Stimulated activated CD4-positive, alpha-beta T cell treated with anti-CD3 and anti-CD28 coated beads, Interleukin-1b, Interleukin-23, amount 100 ng/mL, for 48 hours (primary cell): ENCODE measurements at places on chromosomes 11 and 22.

DNA sequence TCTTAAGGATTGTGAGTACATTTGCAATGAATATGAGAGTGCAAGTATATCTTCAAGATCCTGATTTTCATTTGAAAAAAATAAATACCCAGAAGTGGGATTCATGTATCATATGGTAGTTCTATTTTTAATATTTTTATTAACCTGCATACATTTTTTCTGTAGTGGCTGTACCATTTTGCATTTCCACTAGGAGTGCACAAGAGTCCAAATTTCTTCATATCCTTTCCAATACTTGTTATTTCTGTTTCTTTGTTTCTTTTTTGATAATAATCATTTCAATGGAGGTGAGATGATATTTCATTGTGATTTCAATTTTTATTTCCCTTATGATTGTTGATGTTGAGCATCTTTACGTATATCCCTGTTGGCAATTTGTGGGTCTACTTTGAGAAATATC lies 759.8 kb upstream of the CNTN5 start:
- no peak for DNase-seq

- no peak for DNase-seq
Measured at GRCh38 chr11:12731841-12732336, 57.7 kb downstream of the TEAD1 start.

DNA sequence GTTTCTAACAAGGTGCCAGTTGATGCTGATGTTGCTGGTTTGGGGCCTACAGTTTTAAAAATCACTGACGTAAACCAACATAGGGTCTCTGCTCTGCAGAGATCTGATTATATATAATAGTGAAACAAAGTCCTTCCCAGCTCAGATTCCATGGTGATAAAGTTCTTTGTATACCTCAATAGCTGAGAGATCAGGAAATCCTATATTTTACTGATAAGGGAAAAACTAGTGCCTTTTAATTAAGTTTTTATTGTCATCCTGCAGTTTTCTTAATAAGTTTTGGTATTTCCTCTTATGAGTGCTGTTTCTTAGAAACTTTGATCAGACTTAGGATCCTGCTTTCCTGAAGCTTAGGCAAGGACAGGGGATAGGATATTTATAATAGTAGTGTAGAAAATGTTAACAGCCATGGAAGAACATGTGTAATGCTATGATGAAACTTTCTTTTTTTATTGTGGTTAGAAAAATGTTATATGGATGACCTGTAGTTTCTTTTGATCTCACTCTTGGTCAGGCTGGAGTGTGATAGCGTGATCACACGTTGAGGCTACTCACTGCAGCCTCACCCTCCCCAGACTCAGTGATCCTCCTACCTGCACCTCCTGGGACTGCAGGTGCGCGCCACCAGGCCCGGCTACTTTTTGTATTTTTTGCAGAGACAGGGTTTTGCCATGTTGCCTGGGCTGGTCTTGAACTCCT lies 14.1 kb downstream of the CAPRIN1 start:
- DNase-seq: peak; percentile 47

DNA sequence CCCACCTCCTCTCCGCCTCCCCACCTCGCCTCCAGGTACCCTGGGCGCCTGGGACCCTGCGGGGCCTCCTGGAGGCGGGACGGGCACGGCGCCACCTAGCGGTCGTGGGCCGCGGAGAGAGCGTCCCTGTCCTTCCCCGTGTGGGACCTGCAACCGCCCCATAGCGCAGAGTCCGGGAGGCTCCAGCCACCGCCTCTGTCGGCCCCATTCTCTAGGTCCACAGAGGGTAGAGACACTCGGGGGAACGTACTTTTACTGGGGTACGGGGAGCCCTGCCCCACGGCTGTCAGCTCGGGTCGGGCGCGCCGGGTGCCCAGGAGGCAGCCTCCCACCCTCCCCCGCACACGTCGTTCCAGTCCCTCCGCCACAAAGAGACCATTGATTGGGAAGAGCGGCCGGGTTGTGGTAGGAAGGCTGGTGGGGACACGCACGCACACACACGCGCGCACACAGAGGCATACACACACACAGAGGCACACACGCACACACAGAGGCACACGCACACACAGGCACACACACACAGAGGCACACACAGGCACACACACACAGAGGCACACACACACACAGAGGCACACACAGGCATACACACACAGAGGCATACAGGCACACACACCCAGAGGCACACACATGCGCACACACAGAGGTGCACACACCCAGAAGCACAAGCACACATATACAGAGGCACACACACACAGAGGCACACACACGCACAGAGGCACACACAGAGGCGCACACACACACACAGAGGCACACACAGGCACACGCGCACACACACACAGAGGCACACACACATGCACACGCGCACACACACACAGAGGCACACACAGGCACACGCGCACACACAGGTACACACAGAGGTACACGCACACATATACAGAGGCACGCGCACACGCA lies 12.6 kb upstream of the NECTIN1 start:
- DNase-seq: peak; percentile 55

GRCh38 chr11:72234920-72235319 lies 9.1 kb downstream of the PHOX2A start:
- no peak for DNase-seq

DNA sequence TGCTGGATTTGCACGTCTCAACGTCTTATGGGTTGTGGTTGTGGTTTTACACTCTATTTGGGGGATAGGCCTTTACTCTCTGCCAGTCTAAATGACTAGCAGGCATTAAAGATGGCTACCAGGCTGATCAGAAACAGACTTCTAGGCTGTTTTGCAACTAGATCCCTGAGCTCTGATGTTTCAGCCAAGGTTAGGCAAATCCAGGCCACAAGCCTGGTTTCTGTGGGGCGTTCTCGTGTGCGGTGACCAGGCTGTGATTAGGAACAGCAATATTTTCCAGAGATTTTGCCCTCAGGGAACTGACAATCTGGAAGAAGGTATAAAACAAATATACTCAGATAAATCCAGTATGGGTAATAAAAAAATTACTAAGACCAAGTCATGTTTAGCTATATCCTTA lies 502.4 kb downstream of the INSC start:
- no peak for DNase-seq

DNA sequence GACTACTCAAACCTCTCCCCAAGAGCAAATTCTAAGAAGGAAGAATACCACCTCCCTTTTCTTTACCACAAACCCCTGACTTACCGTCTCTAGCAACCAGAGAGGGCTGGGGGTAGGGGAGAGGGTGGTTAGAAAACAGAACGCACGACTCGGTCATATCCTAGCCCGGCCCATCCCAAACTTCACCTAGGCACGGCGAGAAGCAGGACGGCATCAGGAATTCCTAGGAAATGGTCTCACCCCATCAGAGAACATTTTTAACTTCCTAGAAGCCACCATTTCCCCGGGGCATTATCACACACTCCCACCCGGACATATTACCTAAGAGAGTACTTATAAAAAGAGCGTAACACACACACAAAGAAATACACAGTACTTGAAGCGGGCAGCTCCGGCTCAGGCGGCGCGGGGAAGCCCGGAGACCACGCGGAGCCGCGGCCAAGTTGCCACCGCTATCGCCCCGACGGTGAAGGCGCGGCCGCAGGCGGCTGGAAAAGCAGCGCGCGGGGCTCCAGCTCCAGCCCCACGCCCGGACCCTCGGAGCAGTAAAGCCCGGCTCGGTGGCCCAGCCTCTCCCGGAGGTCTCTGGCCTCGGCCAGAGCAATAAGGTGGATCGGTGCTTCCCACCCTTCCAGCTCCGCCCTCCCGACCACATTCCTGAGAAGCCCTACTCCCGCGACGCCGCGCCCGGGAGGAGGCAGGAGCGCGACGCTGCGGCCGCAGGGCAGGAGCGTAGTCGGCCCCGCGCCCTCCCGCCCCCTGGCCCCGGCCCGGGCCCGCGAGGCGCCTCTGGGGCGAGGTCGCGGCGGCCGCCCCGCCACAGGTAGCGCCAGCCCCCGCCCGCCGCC lies 878 bp downstream of the RRAS2 start:
- DNase-seq: peak; percentile 13

DNA sequence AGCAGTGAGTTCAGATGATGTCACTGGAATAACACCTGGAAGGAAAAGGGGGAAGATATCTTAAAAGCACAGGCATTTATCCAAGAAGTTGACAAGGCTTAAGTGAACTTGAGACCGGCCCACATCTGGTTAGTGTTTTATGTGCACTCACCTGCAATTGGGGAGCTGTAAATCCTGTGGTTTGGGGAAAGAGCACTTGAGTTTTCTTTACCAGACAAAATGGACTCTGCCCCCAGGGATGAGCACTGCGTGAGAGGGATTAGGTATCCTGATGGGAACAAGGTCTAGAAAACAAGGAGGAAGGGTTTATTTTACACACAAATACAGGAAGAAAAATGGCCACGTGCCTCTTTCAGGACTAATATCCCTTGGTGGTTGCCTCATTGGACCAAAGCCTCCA lies 15.2 kb downstream of the E2F8 start:
- DNase-seq: no peak

- no peak for DNase-seq
Measured at GRCh38 chr11:10920205-10920604, 62.4 kb upstream of the ZBED5 start.

DNA sequence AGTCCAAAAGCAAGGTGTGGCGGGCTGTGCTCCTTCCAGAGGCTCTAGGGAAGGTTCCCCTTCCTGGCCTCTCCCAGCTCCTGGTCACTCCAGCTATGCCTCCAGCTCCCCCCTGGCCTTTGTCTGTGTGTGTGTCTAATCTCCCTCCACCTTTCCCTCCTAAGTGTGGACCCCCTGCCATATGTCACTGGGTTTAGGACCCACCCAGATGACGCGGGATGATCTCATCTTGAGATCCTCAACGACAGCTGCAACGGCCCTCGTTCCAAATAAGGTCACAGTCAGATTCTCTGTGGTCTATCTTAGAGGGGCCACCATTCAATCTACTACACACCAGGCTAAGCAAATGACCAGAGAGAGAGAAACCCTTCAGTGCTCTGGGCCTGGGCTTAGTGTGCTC lies 107.9 kb downstream of the ARHGAP8 start:
- no peak for DNase-seq

DNA sequence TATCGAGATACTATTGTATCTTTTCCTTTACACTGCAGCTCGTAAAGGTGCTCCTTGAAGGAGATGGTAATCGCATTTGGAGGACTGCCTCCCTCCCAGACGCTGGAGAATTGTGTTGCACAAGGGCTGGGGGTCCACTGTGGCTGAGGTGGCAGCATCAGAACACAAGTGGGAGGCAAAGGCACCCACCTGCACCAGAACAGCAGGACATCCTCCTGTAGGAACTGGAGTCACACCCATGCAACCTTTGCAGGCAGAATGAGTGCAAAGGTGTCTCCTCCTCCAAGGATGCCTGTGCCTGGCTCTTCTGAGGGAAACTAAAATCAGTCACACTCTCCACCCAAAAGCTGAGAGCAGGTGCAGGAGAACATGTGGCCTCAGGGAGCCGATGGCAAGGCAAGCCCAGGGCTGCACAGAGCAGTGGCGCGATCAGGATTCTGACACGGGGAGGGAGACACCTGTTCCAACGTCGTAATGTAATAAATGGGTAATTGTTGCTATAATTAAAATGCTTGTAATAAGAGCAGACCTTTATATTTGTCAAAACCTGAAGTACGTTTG lies 1501.4 kb downstream of the TBC1D22A start:
- DNase-seq: no peak

DNA sequence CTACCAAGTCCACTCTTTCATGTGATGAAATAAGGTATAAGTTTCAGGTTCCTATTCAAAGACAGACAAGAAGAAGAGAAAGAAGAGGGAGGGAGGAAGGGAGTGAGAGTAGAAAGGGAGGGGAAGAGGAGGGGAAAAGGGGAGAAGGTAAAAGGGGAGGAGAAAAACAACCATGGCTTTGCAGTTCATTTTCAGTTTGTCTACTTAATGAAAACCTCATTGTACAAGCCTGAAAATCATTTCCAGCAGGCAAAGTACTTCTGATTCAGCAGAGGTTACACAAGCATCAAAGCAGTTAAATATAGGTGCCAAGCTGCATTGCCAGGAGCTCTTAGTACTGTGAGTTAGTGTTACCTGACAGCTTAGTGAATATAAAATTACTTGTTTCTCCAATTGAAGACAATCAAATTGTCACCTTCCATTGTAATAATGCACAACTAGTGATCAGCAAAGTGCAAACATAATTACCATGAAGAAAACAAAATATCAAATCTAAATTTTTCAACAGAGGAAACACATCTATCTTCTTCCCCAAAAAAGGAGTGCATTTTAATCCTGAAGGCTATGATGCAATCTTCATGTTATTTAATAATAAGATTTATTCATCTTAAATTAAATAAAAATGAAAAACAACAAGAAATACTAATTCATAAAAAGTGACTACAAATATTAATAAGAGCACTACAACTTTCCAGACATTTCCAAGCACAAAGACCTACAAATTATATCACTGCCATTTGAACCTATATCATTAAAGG lies 8.2 kb downstream of the SOX6 start:
- no peak for DNase-seq

- peak; percentile 41 for DNase-seq
Measured at GRCh38 chr22:38973289-38974169, 8.6 kb upstream of the APOBEC3B start.

DNA sequence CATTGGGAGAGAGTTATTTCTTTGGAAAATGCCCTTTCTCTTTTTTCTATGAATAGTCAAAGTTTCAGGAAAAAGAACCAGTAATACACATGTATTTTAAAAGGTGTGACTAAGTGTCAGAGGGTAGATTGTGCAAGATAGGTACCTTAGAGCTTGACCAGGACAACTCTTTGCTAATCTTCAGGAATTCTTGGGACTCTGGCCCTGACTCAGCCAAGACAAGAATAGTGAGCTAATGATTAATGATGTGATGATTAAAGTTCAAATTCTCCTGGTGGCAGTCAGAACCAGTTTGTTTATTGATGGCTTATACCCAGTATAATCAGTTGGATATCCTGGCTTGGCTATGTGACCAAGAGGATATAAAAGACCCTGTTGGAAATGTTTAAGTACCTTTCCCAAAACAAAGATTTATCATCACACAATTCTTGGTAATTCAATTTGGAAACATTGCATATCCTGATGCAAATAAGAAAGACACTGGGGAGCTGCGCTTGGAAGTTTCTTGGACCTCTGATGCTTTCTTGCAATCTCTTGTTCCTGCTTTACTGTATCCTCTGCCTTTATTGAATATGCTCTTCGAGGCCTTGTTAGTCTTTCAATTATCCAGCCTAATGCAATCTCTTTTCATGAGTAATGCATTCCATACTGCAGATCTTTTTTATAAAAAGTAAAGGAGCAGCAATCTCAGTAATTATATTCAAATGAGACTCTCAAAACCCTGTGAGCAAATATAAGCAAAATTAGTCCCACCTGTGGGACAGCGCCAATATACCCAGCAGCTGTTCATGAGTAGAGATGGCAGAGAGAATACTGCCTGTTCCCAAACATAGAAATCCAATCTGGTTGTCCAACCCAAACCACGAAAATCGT lies 48.0 kb upstream of the CEP126 start:
- no peak for DNase-seq

DNA sequence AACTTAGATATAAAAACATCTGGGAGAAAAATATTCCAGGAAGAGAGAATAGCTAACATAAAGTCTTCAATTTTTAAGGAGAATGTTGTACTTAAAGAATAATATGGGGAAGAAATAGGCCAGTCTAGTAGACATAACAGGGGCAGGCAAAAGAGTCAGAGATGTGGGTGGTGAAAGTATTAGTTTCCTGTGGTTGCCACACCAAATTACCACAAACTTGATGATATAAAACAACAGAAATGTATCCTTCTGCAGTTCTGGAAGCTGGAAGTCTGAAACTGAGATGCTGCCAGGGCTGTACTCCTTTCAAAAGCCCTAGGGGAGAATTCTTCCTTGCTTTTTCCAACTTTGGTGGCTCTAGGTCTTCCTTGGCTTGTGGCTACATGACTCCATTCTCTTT lies 1309.7 kb downstream of the LRRC4C start:
- no peak for DNase-seq
